ENCODE measurements at places on chromosomes 4 and X. TPM values are rescaled to one million over a fixed set of nuclear protein-coding genes. Genes with fewer than 3 reads are reported as not detected.

The ODAM gene
- total RNA-seq: not detected

The ZXDA gene
- 4.7 TPM for total RNA-seq

The GYPB gene
- not detected for total RNA-seq

The GABRG1 gene
- not detected for total RNA-seq

The XAGE1A gene
- not detected for total RNA-seq

The AMER1 gene
- total RNA-seq: 2.3 TPM

The SORBS2 gene
- total RNA-seq: 3.7 TPM

The FAM184B gene
- total RNA-seq: not detected

The SCML1 gene
- total RNA-seq: 11.4 TPM

The RAB40A gene
- total RNA-seq: 0.39 TPM

The BMPR1B gene
- total RNA-seq: 7.7 TPM

The AMTN gene
- total RNA-seq: not detected

The TLL1 gene
- total RNA-seq: under 0.01 TPM
